ENCODE measurements at places on chromosomes 7 and 10.

- DNase-seq: no peak
These were observed 69.7 kb upstream of the APBB1IP start for GRCh38 chr10:26368463-26368862.

DNA sequence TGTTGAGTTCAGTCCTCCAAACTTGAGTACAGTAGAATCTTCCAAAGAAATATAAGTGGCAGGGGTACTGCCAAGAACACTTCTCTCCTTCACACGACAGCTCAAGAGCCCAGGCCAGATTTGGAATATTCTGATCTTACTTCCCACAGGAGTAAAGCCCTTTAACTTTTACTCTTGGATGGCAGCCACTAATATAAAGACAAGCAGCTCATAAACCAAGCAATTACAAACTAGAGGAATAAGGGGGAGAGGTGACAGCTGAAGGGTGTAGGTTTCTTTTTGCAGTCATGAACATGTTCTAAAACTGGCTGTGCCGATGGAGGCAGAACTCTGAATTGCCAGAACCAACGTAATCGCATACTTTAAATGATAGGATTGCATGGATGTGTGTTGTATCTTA lies 74.8 kb downstream of the SVIL start:
- no peak for DNase-seq

DNA sequence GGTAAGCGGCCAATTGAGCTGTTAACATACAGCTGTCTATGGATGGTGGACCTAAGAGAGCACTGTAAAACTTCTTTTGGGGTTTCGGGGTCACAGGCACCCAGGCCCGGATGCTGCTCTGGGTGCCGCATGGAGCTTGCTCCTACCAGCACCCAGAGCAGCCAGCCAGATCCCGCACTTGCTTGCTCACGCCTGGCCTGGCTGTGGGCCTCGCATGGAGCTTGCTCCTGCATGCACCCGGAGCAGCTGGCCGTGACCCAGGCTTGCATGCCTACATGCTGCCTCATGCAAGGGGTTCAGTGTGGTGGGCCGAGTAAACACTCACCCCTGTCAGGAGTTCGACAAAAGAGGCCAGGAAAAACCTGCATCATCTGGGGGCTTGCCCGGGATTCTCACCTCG lies 896.9 kb downstream of the SORCS1 start:
- DNase-seq: no peak

- no peak for DNase-seq
These were observed 51.6 kb downstream of the AKR1B1 start for GRCh38 chr7:134407311-134407710.

DNA sequence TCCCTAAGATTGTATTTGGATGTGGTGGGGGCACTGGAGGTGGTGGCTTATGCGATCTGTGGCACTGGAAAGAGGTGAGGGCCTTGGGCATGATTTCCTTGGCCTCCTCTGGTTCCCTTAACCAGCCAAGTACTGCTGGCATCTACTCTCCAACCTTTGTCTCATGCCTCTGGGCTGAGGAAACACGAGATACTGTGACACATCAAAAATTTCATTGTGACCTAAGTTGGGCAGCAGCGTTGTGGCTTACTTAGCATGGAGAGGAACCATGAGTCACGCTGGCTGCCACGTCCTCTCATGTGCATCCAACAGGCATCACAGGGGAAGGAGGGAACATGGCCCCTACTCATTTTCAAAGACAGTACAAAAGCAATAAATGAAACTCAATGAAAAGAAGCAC lies 29.7 kb upstream of the GSDME start:
- no peak for DNase-seq

DNA sequence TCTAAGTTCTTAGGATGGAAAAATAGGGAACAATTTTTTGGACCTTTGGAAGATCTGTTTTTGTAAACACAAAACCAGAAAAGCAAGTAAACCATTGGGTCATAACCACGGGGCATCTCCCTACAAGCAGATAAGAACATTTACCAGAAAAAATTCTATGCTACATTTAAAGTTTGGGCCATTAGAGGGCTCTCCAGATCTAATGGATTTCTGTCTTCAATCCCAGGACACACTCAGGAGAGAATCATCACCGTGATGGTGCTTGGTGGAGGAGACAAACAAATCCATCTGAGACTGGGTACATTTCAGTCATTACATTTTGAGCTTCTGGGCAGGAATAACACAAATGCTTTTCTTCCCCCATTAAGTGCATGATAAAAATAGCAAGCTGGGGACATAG lies 178.4 kb upstream of the TARP start:
- DNase-seq: no peak

DNA sequence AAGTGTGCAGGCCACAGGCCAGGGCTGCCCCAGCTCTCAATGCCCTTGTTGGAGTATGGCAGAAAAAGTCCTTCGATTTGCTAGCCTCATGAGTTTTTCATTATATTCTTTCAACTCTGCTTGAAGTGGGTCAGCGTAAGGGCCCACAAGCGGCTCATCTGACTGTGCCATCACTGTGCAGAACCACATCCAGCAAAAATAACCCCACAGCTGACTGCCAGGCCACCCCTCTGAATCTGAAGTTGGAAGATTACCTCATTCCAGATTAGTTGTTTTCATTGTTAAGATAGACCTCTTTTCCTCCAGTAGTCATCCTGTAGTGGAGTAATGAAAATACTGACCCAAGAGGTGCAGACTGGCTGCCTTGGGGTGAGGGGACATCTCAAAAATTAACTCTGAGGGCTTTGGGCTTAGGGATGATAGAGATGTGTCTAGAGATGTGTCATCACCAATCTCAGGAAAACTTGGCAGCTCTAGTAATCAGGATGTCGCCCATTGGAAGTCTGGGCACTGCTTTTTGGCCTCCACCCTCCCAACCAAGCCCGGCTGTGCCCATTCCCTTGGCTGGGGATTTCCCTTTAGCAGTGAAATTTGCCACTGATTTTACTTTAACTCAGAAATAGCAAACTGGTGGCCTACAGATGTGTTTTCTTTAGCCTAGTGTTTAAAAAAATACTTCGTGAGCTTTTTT lies 164.3 kb downstream of the LCOR start:
- DNase-seq: no peak

DNA sequence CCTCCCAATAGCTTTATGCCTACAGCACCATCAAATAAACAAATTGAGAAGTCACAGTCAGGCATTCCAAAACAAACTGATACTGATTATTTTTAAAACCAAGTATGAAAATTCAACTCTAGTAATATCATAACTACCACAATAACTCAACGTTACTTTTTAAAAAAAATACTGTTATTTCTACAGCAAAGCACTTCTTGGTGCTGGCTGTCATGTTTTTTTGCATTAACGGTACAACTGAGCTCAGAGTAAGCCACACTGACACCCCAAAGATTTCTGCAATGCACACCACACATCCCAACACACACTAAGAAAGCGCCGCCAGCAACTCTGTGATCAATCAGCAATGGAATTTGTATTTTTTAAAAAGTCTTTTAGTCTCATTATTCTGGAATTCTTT lies 113.6 kb downstream of the RNF32 start:
- DNase-seq: no peak

- DNase-seq: no peak
These were observed 95.7 kb downstream of the POU6F2 start for GRCh38 chr7:39073432-39073831.

GRCh38 chr10:90911133-90912051 lies 9.5 kb downstream of the ANKRD1 start:
- DNase-seq: peak; percentile 71

DNA sequence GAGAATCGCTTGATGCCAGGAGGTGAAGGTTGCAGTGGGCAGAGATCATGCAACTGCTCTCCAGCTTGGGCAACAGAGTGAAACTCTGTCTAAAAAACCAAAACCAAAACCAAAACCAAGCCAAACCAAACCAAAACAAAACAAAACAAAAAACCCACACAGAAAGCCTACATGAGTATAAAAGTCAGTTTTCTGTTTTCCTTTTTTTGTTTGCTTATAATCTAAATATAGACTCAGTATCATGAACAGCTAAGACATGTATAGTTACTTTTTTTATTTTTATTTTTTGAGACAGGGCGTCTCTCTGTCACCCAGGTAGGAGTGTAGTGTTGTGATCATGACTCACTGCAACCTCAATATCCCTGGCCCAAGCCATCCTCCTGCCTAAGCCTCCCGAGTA lies 16.8 kb upstream of the MTPN start:
- no peak for DNase-seq

DNA sequence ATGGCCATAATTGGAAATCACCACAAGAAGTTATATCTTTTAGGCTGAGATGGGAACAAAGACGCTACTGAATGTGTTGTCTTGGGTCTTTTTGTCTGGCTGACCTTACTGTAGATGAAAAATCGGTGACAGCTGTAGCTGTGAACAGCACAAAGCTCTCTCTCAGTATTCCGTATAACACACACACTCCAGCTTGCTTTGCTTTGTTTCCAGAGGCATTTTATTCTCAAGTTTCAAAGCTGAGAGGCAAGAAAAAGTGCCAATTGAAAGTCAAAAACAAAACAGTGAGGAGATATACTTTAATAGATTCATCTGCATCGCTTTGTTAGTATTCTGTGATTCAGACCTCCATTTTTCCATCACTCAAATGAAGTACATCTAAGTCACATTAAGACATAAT lies 39.6 kb upstream of the CABCOCO1 start:
- no peak for DNase-seq
